ENCODE measurements at places on chromosomes 6 and 20.

- DNase-seq, result no peak
Observed at GRCh38 chr20:25248786-25249172, 894 bp downstream of the PYGB start.

DNA sequence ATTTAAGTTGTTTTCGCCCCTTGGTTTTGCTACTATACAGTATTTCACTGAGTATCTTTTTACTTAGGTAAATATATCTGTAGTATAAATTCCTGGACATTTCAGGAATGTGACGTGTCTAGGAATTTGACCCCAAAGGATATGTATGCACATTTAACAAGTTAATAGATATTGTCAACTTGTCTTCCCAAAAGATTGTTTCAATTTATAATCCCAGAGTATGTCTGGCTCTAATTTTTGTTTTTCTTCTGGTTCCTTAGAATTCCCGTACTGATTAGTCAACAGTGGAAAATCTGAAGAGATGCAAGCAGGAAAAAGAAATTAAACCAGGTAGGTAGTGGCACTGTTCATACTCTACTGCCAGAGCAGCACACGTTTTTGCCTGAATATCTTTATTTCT is 7.2 kb downstream of the PKIG start:
- no peak for DNase-seq

DNA sequence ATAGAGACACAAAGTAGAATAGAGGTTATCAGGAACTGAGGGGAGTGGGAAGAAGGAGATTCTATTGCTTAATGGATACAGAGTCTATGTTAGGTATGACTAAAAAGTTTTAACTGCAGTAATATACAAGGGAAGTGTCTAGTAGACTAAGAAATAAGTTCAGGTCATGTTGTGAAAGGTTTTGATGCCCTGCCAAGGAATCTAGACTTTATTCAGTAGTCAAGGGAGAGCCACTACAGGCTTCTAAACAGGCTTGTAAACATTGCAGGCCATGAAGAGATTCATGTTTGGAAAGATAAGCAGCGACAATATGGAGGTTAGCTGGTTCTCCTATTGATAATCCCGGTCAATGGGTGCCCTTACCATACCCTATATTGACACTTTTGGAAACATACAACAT is 352.8 kb upstream of the SOX4 start:
- DNase-seq, result no peak

DNA sequence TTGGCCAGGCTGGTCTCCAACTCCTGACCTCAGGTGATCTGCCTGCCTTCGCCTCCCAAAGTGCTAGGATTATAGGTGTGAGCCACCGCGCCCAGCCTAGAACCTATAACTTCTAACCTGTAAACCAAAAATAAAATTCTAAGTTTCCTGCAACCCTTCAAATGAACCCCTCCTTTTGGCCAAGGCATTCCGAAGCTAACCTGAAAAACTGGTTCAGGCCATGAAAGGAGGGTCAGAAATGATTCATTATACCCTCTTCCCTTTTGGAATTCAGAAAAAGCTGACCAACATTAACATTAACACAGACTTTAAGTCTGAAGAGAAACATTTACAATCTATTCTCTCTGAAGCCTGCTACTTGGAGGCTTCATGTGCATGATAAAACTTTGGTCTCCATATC is 165.1 kb downstream of the TINAG start:
- DNase-seq, result no peak

DNA sequence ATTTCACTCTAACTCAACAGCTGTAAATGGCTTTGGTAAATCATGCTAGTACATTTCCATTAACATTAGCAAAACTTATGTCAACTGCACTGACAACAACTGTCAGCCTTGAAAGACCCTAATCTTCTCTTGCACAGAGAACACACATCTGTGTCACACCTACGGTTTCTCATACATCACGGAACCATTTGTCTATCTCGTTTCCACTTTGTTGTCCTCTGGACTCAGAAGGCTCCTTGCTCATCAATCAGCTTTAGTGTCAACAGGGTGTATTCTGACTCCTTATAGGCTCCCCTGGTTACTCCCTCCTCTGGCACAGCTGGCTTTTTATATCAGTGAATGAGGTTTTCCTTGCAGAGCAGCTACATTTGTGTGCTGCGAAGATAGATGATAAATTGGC is 49.3 kb downstream of the CD83 start:
- no peak for DNase-seq

DNA sequence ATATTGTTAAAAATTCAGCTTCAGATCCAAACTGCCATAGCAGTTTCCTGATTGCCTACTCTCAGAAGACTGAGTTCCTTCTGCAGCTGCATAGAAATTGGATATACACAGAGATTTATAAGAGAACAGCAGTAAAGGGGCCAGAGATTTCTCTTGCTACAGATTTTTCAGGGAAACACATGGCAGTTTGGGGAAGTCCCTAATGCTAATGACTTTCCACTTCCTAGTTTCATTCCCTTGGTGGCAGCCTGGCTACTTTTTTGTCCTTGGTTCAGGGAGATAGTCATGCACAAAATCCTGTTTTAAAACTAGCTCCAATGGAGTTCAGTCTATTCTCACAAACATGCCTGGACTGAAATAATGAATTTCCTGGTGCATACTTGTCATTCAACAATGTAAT is 125.3 kb upstream of the PLCB4 start:
- no peak for DNase-seq

GRCh38 chr6:164206807-164207423 is 792.4 kb downstream of the QKI start:
- DNase-seq, result no peak

DNA sequence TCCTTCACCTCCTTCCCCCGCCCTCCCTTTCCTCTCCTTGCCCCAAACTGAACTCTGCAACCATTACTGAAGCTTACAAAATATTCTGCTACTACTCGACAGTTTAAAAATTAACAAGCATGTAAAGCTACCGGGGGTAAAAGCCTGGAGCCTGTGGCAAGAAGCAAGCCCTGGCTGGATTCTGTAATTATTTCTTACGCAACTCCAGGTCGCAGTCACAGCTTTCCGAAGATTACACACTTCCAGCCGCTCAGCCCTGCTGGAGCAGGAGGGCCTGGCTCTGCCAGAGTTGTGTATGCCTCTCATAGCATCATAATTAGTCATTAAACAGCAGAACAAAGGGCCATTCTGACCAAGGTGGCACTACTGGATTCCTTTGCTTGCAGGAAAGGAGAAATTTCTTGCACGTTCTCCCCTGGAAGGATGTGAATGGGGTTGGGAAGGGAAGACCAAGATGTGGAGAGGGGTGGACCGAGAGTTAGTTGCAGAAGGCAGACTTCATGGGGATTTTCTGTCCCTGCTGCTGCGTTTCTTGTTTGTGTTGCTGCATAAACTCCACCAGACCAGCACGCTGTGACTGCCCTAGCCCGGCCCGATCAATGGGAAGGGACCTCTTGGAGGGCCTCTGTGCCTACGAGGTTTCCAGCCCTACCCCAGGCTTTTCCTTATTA is 23.6 kb downstream of the FOXQ1 start:
- DNase-seq, result no peak

DNA sequence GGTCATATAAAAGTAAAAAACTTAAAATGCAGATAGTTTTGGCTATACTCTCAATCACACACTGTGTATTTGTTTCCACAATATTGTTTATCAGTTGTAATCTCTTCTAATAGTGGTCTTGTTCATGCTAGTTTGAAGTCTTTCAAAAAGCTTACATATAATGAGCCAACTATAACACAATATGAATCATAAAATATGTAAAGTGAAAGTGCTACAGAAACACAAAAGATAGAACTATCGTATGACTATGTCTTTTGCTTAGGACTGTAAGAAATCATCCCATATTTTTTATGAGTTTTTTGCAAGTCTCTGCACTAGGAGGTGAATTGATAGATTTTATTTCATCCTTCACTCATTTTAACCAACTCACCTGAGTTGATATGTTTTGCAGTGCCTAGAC is 136.0 kb downstream of the MMUT start:
- no peak for DNase-seq

- DNase-seq, result no peak
Observed at GRCh38 chr6:136338486-136338885, 48.8 kb upstream of the BCLAF1 start.

DNA sequence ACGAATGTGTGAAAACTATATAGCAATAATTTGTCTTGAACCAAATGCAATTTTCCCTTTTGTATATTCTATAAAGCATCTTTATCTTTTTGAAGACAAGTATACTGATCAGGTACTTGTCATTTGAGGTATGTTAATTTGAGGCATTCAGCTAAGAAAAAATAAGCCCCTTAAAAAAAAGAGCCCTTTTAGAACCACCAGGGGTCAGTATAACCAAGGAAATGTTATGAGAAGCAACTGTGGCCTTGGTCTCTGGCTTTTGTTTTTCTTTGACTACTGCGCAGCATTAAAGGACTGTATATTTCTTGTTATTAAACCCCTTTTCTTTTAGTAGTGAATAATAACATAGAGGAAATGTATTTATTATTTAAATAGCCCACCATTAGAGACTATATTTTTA is 43.1 kb downstream of the CD109 start:
- DNase-seq, result no peak

DNA sequence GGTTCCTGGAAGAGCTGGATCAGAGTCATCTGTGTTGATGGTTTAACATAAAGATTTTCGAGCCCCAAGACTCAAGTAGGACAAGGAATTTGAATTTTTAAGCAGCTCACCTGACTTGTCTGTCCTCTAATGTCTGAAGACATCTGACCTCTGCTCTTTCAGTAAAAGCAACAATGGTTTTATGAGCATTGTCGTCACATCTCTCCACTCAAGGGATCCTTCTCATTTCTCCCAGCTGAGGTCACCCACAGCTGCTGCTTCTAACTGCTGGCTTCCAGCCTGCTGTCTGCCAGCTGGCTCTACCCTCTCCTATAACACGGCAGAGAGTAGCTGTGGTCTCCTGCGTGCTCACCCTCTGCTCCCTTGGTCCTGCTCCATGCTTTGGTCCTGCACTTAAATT is 24.7 kb upstream of the HDAC2 start:
- DNase-seq, result no peak

DNA sequence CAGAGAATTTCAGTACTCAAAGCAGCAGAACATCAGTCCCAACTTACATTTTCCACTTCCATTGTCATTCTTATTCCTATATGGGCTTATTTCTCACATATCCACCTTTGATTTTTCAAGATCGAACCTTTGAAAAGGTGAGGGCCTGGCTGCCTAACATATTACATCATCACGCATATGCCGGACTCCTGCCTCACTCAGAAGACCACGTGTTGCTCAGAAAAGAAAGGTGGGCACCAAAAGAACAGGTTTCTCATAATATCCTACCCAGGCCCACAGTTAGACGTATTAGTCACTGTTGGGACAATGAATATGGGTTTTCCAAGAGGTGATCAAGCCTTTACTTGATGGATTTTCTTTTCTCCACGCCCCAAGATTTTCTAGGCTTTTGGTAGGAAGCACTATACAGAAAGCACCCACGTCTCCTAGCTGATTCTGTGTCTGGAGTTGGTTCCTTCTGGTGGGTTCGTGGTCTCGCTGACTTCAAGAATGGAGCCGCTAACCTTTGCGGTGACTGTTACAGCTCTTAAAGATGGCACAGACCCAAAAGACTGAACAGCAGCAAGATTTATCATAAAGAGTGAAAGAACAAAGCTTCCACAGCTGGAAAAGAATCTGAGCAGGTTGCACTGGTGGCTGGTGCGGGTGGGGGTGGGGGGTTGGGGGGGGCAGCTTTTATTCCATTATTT is 168.9 kb downstream of the ATXN1 start:
- DNase-seq, result no peak

DNA sequence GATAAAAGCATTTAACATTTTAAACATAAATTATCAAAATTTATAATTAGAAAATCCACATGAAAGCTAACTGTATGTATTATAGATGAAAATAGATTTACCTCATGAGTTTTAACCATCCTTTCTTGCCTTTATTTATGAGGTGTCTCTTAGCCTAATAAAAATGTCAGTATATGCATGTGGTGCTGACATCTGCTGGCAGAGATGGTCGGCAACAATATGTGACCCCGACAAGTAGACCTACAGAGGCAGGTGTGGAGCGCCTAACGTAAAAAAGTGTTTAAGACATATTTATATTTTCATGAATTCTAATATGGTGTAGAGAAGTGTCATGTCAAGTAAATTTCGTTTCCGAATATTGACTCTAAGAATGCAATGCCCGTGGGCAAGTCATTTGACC is 149.0 kb upstream of the FUT9 start:
- no peak for DNase-seq

DNA sequence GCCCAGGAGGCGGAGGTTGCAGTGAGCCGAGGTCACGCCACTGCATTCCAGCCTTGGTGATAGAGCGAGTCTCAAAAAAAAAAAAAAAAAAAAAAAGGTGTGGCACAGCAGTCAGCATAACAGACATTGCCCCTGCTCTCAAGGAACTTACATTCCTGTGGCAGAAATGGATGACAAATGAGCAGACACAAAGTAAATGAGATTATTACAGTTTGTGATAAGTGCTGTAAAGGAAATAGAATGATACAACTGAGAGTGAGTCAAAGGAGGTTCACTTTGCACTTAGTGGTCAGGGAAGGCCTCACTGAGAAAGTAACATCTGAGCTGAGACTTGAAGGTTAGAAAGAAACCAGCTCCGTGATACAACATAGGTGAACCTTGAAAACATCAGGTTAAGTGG is 36.4 kb downstream of the CEP250 start:
- DNase-seq, result no peak
